ENCODE measurements at places on chromosomes 16 and 17.

- no peak for DNase-seq
Measured at GRCh38 chr17:75848523-75849278, 4.5 kb upstream of the UNC13D start.

- DNase-seq: no peak
Measured at GRCh38 chr16:57042157-57043111, 49.9 kb upstream of the CPNE2 start.

GRCh38 chr17:44071198-44071520 is 624 bp downstream of the G6PC3 start:
- DNase-seq: peak; percentile 82

DNA sequence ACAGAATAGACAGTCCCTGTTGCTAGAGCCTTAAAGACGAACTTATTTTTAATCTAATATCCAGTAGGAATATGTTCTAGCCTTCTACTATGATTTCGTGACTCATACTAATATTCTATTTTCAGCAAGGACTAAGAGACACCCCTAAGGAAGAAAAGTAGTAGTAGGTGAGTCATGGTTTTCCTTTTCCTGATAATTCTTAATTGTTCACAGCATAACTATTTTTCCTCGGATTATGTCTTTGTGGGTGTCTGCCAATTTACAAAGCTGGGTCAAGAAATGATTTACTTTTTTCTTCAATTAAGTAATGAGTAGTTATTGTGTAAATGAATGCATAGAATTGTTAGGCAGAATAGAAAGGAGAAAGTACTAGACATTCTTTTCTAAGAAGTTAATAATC is 292.2 kb downstream of the TOX3 start:
- peak; percentile 47 for DNase-seq

- DNase-seq: no peak
Measured at GRCh38 chr17:83047182-83047478, 32.3 kb upstream of the METRNL start.

DNA sequence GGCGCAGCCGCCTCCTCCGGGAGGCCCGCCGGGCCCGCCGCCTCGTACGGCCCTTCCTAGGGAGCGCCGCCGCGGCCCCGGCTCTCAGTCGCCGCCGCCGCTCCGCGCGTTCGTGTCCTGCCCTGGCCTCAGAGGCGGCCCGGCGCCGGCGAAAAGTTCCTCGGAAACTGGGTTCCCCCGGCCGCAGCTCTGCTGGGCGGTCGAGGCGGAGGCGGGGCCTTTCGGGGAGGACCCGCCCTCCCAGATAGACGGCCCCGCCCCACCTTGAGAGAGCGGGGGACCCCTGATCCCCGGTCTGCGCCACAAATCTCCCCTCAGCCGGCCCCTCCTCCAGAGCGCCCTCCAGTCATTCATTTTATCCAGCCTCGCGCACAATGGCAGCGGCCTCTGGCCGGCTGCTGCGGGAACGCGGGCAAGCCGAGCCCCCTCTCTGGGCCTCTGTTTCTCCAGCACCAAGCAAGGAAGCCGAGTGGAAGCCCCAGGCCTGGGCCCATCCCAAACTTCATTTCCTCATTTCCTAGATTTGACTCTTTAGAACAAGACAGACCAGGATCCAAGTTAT is at the start of gene SREBF1:
Gene SREBF1 (minus strand): TSS at position 169 of the 562 bp plus-strand sequence. CDS start 169 bp downstream, outside the sequence.
- DNase-seq: peak; percentile 70

DNA sequence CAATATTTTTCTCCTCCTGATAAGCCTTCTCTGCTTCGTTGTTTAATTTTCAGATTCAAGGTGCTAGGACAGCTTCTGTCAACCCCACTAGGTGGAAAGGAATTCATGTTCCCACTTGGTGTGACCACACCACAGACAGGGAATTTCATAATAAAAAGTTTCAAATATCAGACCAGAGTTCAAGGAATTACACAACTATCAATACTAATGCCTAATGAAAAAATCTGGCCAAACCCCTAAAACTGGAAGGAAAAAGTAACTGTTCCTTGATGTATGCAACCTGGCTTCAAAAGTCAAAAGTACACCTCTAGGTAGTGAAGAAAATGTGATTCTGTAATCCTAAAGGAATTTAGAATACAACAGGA is 87.8 kb upstream of the CORO6 start:
- DNase-seq: no peak
